Esophagus squamous epithelium (tissue), 5 donors: ENCODE measurements at places on chromosomes 11 and 22. TPM values are rescaled to one million over a fixed set of nuclear protein-coding genes. Genes with fewer than 3 reads are reported as not detected.
A peak's percentile ranks its signal among the peaks of the same experiment; 100 is the strongest.

RASL10A gene
- total RNA-seq: 0.75 TPM

- DNase-seq: no peak
- no peaks in the 10 kb centered on the region for H3K27me3 ChIP-seq
- H3K4me3 ChIP-seq: peak overlapping the region; percentile 38
- H3K4me1 ChIP-seq: peaks cover 15% of the 10 kb centered on the region
- no peaks in the 10 kb centered on the region for H3K36me3 ChIP-seq
These were observed 1.6 kb downstream of the SMIM38 start for GRCh38 chr11:69157156-69157821.

KCNJ11 gene
- 1.1 TPM for total RNA-seq

DNA sequence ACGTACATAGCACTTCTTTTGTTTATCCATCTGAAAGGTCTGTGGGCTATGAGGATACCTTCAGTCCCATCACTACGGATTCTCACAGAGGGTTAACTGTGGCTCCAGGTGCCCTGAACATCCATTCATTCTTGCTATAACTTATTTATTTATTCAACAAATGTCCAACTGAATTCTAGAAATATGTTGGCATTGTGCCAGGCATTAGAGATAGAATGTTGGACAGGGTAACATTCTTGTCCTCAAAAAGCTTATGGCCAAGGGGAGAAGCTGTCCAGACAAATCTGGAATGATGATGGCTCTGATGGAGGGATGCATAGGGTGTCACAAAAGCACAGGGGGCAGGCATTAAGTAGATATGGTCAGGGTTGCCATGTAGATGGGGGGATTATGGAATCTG, 8.4 kb downstream of the OLFML1 start:
- no peaks in the 10 kb centered on the region for H3K36me3 ChIP-seq
- peaks cover 6% of the 10 kb centered on the region for H3K4me1 ChIP-seq
- H3K4me3 ChIP-seq: no peak overlapping the region
- no peak overlapping the region for H3K27ac ChIP-seq
- DNase-seq: no peak

GRCh38 chr11:59216641-59217564, 4.2 kb upstream of the MPEG1 start:
- peak overlapping the region; percentile 66 for H3K27ac ChIP-seq
- no peaks in the 10 kb centered on the region for H3K27me3 ChIP-seq
- H3K36me3 ChIP-seq: no peaks in the 10 kb centered on the region
- no peak for DNase-seq
- no peak overlapping the region for H3K4me3 ChIP-seq
- peaks cover 17% of the 10 kb centered on the region for H3K4me1 ChIP-seq

DNA sequence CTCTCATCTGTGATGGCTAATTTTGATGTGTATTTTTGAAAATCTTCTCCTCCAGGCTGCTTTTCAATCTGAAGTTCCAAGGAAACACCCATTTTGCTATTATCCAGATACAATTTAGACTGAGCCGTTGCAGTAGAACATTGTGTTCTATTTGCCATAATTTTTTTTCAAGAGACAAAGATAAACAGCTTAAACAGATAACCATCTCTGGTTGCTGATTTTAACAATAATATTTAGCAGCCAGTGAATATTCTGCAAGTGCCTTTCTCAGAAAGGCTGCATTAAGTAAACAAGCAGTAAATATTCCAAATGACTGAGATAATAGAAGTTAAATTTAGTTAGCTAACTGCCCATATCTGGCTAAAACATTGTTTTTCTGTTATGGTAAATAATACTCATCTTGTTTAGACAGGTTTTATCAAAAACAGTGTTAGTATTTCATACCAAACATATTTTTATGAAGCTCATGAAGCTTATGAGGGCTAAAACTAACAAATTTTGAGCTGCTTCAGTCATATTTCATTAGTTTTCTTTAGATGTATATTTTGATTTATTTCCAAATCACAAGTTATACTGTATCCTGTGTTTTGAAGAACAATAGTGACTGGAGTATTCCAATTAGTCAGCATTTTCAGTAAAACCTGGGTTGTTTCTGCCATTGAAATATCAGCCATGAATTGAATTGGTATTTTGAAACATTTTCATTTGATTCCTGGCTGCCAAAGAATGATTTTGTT, 206.7 kb downstream of the SBF2 start:
- DNase-seq: no peak
- no peak overlapping the region for H3K4me3 ChIP-seq
- no peaks in the 10 kb centered on the region for H3K4me1 ChIP-seq
- no peaks in the 10 kb centered on the region for H3K27me3 ChIP-seq
- H3K27ac ChIP-seq: no peak overlapping the region

SHISA8 gene
- total RNA-seq: not detected

DNA sequence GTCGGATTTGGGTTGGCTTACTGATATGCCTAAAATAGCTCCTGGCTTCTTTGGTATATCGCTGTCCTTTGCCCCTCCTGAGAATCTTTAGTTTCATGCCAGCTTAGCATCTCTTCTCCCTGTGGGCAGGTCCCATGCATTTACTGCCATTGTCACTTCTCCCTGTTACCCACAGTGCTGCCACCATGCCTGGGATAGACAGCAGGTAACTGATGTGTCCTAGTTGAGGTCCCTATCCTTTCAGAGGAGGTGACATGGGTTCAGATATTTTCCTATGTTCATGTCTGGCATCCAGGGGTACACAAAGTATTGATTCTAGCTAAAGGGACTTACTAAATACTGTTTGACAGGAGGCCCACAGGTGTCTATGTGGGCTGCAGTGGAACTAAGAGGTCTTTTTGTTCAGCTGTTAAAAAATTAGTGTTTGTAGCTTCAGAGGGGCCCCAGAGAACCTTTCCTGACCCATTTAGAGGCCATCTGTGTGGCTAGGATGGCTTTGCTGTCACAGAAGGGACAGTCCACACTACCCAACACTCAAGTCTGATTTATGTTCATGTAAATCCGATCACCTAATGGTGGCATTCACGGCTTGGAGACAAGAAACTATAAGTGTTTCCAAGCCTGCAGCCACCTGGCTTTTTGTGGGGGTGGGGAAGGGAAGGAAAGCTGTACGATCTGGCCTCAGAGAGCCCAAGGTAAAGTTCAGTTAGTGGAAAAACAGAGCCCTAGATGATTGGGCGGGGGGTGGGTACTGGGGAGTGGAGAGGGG, 8.5 kb downstream of the TIMP3 start:
- peaks cover 4% of the 10 kb centered on the region for H3K27me3 ChIP-seq
- H3K36me3 ChIP-seq: peaks cover 6% of the 10 kb centered on the region
- no peak overlapping the region for H3K4me3 ChIP-seq
- H3K27ac ChIP-seq: no peak overlapping the region
- H3K4me1 ChIP-seq: peaks cover 18% of the 10 kb centered on the region

DGCR6L gene
- 35.7 TPM for total RNA-seq

GRCh38 chr11:36711104-36711825, 113.2 kb upstream of the RAG2 start:
- DNase-seq: no peak
- H3K36me3 ChIP-seq: no peaks in the 10 kb centered on the region
- no peaks in the 10 kb centered on the region for H3K4me1 ChIP-seq
- H3K27me3 ChIP-seq: no peaks in the 10 kb centered on the region
- H3K27ac ChIP-seq: no peak overlapping the region

DNA sequence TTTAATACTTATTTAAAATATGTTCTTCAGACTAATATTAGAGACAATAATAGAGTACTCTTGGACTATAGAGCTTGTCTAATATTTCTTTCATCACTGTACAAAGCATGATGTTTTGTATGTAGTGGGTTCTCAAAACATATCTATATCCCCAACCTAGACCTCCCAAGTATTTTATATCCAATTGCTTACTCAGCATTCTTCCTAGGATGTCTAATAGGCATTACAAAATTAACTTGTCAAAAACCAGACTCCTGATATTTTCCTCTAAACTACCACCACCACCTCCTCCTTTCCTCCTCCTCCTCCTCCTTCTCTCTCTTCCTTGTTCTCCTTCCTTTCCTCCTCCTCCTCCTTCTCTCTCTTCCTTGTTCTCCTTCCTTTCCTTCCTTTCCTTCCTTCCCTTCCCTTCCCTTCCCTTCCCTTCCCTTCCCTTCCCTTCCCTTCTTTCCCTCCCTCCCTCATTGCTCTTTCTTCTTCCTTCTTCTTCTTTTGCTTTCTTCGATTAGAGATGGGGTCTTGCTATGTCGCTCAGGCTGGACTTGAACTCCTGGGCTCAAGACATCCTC, 21.3 kb downstream of the BCO2 start:
- H3K27ac ChIP-seq: no peak overlapping the region
- no peak for DNase-seq
- H3K36me3 ChIP-seq: no peaks in the 10 kb centered on the region
- no peaks in the 10 kb centered on the region for H3K27me3 ChIP-seq

DNA sequence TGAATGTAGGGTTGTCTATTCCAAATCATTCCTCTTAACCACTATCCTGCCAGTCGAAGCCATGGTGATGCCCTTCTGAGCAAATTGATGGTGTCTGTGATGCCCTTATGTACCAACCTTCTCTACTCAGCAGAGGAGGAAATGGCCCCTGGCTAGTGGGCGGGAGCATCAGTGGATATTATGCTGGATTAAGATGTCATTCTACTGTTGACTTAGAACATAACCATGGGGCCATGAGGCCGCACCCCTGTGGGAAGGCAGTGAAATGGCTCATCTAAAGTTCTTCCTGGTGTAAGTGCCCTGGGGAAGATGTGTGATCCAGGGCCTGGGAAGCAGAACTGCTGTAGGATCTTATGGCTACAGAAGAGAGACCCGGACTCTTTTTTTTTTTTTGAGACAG, 20.7 kb upstream of the P2RY2 start:
- no peaks in the 10 kb centered on the region for H3K36me3 ChIP-seq
- H3K4me1 ChIP-seq: peaks cover 70% of the 10 kb centered on the region
- no peaks in the 10 kb centered on the region for H3K27me3 ChIP-seq
- no peak overlapping the region for H3K4me3 ChIP-seq
- peak overlapping the region; percentile 98 for H3K27ac ChIP-seq
- no peak for DNase-seq

- no peak overlapping the region for H3K4me3 ChIP-seq
- no peaks in the 10 kb centered on the region for H3K36me3 ChIP-seq
- no peaks in the 10 kb centered on the region for H3K27me3 ChIP-seq
- no peak for DNase-seq
- H3K27ac ChIP-seq: no peak overlapping the region
These were observed 143.3 kb upstream of the MTMR2 start for GRCh38 chr11:96067160-96067559.

ATG2A gene
- 17.5 TPM for total RNA-seq

GRCh38 chr11:8415195-8415594, 151.5 kb upstream of the LMO1 start:
- no peaks in the 10 kb centered on the region for H3K36me3 ChIP-seq
- no peak overlapping the region for H3K4me3 ChIP-seq
- H3K27ac ChIP-seq: no peak overlapping the region
- H3K27me3 ChIP-seq: no peaks in the 10 kb centered on the region
- H3K4me1 ChIP-seq: no peaks in the 10 kb centered on the region

DNA sequence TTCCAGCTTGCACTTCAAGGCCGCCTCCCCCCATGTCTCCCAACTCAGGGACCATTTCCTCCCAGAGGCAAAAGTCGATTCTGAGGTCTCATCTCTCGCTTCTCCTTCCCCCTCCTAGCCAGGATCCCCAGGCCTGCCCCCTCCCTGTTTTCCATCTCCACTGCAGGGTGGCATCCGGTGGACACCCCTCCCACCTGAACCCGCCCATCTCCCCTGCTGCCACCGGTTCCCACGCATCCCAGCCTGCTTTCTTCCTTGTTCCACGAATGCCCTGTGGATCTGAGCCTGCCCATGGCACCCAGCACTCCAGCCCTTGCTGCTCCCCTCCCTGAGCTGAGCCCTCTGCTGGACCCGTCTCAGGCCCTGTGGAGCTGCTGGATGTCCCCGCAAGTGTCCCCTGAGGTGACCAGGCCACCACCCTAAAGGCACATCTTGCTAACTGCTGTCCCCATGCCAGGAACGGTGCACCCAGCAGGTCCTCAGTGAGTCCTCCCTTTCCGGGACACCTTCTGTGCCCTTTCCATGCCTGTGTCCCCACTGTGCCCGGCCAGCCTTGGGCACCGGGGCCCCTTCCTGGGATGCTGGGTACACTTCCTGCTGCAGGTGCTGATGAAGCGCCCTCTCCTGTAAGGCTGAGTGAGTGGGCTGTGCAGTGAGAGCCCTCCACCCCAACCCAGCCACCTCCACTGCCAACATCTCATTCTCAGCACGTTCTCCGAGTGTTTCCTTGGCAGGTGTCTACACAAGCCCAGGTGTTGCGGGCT, 936 bp downstream of the IL17REL start:
- H3K4me3 ChIP-seq: no peak overlapping the region
- H3K36me3 ChIP-seq: no peaks in the 10 kb centered on the region
- peaks cover 23% of the 10 kb centered on the region for H3K27me3 ChIP-seq
- H3K27ac ChIP-seq: no peak overlapping the region
- peaks cover 32% of the 10 kb centered on the region for H3K4me1 ChIP-seq

RAPSN gene
- total RNA-seq: not detected

GRCh38 chr22:47647720-47648119, 885.3 kb downstream of the TBC1D22A start:
- DNase-seq: no peak
- H3K27ac ChIP-seq: no peak overlapping the region
- H3K4me3 ChIP-seq: no peak overlapping the region
- H3K36me3 ChIP-seq: no peaks in the 10 kb centered on the region

CLP1 gene
- total RNA-seq: 9.5 TPM

DNA sequence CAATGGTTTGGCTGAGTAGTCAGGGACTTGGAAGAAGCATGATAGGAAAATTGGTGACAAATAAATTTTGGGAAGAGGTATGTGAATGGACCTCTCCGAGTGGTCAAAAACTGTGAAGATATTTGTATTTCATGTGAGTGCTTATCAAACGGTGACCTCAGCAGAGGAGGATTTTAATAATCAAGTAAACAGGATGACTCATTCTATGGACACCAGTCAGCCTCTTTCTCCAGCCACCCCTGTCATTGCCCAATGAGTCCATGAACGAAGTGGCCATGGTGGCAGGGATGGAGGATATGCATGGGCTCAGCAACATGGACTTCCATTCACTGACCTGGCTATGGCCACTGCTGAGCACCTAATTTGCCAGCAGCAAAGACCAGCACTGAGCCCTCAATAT, 21.2 kb downstream of the MS4A4E start:
- no peaks in the 10 kb centered on the region for H3K36me3 ChIP-seq
- H3K27ac ChIP-seq: no peak overlapping the region
- no peaks in the 10 kb centered on the region for H3K4me1 ChIP-seq
- no peak for DNase-seq
- H3K4me3 ChIP-seq: no peak overlapping the region

GRCh38 chr22:23216461-23217170, 36.3 kb downstream of the BCR start:
- no peak overlapping the region for H3K27ac ChIP-seq
- H3K4me3 ChIP-seq: no peak overlapping the region
- no peaks in the 10 kb centered on the region for H3K27me3 ChIP-seq

- DNase-seq: no peak
- peak overlapping the region; percentile 81 for H3K27ac ChIP-seq
- peaks cover 24% of the 10 kb centered on the region for H3K4me1 ChIP-seq
- no peak overlapping the region for H3K4me3 ChIP-seq
- H3K27me3 ChIP-seq: no peaks in the 10 kb centered on the region
These were observed 5.9 kb downstream of the SLC37A2 start for GRCh38 chr11:125069008-125069407.

DNA sequence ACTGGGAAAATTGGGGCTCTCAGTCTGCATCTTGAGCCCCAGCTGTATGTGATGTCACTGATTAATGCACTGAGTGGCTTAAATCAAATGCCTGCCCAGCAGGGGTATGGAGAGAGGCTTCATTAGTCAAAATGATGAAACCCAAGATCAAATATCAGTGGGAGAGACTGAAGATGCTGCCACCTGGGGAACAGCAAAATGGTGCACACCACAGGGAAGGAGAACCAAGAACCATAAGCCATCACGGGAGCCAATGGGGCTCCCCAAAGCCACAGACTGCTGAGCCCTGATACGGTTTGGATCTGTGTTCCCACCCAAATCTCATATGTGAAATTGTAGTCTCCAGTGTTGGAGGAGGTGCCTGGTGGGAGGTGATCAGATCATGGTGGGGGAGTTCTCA, 85.6 kb downstream of the CTTN start:
- H3K27me3 ChIP-seq: no peaks in the 10 kb centered on the region
- H3K36me3 ChIP-seq: no peaks in the 10 kb centered on the region
- no peak overlapping the region for H3K27ac ChIP-seq
- H3K4me1 ChIP-seq: no peaks in the 10 kb centered on the region
- no peak for DNase-seq

CCDC15 gene
- 2.0 TPM for total RNA-seq
